Psoas muscle (tissue), 8 donors: ENCODE measurements at places on chromosomes 2 and 18. TPM values are rescaled to one million over a fixed set of nuclear protein-coding genes. Genes with fewer than 3 reads are reported as not detected.

DNA sequence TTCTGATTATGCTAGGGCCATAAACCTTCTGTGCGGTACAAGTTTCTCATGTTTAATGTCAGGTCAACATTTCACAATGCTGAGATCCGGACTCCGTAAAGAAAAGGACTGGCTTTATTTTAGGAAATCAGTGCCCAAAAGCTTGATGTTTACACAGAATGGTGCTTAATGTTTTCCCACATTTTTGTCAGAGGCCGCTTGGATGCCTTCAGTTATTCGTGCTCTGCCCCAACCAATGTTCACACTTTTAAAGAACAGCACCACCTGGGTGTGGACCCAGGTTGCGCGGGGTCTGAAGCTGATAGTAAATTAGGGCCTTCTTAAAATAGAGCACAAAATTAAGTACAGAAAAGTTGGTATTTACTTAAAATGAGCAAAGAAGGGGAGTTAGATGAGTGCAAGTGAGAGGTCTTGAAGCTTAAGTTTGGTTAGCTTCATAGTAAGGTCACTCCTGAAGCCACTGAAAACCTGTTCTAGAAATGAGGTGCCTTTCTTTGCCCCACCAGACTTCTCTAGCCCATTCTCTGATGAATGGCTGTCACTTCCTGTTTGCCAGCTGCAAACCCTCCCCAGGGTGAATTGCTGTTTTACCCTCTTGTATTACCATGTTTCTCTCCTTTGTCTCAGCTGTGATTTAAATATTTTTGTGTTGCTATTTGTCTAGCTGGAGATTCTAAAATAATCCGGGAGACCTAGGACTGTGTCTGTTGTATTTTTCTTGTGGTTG, 20.5 kb downstream of the SLC3A1 start:
- no peaks in the 10 kb centered on the region for H3K27me3 ChIP-seq
- no peak for DNase-seq
- H3K4me1 ChIP-seq, result peaks cover 13% of the 10 kb centered on the region
- H3K4me3 ChIP-seq, result no peak overlapping the region

- H3K4me1 ChIP-seq, result no peaks in the 10 kb centered on the region
- no peak overlapping the region for H3K27ac ChIP-seq
- DNase-seq, result no peak
- H3K36me3 ChIP-seq, result no peaks in the 10 kb centered on the region
- no peak overlapping the region for H3K4me3 ChIP-seq
- H3K27me3 ChIP-seq, result no peaks in the 10 kb centered on the region
Measured at GRCh38 chr2:9093324-9093723, 89.8 kb upstream of the MBOAT2 start.

GRCh38 chr2:238255636-238256035, 15.8 kb upstream of the HES6 start:
- peaks cover 15% of the 10 kb centered on the region for H3K4me1 ChIP-seq
- H3K27me3 ChIP-seq, result no peaks in the 10 kb centered on the region
- H3K27ac ChIP-seq, result no peak overlapping the region
- peaks cover 99% of the 10 kb centered on the region for H3K36me3 ChIP-seq
- H3K4me3 ChIP-seq, result no peak overlapping the region

- DNase-seq, result no peak
- no peak overlapping the region for H3K4me3 ChIP-seq
- peak overlapping the region; percentile 33 for H3K27ac ChIP-seq
- no peaks in the 10 kb centered on the region for H3K27me3 ChIP-seq
- peaks cover 52% of the 10 kb centered on the region for H3K36me3 ChIP-seq
Measured at GRCh38 chr2:210459880-210460279, 16.7 kb downstream of the LANCL1 start.

DNA sequence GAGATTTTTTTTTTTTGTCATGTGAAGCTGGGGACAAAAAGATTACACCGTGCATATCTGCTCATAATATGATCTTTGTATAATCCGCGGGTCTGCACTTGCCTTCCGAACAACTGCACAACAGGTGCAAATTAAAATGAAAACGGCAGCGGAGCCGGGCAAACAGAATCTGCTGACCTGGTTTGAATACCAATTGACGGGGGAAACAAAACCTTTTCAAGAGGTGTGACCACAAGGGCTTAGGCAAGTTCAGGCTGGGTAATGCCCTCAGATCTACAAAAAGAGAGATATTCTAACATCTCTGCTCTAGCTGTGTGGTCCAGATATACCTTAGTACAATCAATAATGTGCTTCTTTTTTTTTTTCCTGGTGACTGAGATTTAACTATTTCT, 88.5 kb downstream of the ZEB2 start:
- DNase-seq, result no peak
- H3K4me1 ChIP-seq, result peaks cover 34% of the 10 kb centered on the region
- no peaks in the 10 kb centered on the region for H3K27me3 ChIP-seq
- H3K27ac ChIP-seq, result peak overlapping the region; percentile 79

- no peak overlapping the region for H3K4me3 ChIP-seq
- H3K4me1 ChIP-seq, result no peaks in the 10 kb centered on the region
- H3K27ac ChIP-seq, result no peak overlapping the region
- no peaks in the 10 kb centered on the region for H3K36me3 ChIP-seq
- DNase-seq, result no peak
Measured at GRCh38 chr18:67265464-67266245, 250.9 kb downstream of the DSEL start.

DNA sequence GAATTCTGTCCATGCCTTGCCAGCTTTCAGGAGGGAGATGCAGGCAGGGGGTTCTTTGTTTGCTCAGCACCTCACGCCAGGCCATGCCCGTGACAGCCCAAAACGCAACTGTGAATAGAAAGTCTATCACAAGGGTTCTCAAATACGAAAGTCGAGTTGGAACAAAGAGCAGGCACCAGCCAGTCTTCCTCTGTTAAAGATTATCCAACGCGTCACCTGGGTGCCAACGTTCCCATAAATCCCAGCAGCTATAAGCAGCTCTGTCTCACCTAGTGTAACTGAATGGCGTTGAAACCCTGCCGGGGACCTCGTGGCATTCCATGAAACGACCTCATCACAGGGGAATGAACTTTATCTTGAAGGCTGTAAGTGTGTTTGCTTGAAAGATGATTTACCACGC, 84.8 kb upstream of the GATA6 start:
- no peaks in the 10 kb centered on the region for H3K4me1 ChIP-seq
- no peaks in the 10 kb centered on the region for H3K36me3 ChIP-seq
- H3K27me3 ChIP-seq, result no peaks in the 10 kb centered on the region
- no peak overlapping the region for H3K27ac ChIP-seq
- H3K4me3 ChIP-seq, result no peak overlapping the region

- no peak for DNase-seq
- H3K4me3 ChIP-seq, result no peak overlapping the region
- H3K27ac ChIP-seq, result no peak overlapping the region
- no peaks in the 10 kb centered on the region for H3K27me3 ChIP-seq
- H3K4me1 ChIP-seq, result no peaks in the 10 kb centered on the region
Measured at GRCh38 chr2:67445652-67446268, 48.6 kb downstream of the ETAA1 start.

- peak within 1 kb of the TSS; percentile 78 for H3K27ac ChIP-seq
- peaks cover 82% of the 10 kb centered on the region for H3K27me3 ChIP-seq
- H3K36me3 ChIP-seq, result no peaks in the 10 kb centered on the region
- peak; percentile 42 for DNase-seq
- peak within 1 kb of the TSS; percentile 91 for H3K4me3 ChIP-seq
- peaks cover 14% of the 10 kb centered on the region for H3K4me1 ChIP-seq
Measured at GRCh38 chr2:199457147-199458008, at the start of gene SATB2. Gene SATB2 (minus strand): TSS chr2:199457939. CDS start chr2:199456037, 1,902 bp downstream.

DNA sequence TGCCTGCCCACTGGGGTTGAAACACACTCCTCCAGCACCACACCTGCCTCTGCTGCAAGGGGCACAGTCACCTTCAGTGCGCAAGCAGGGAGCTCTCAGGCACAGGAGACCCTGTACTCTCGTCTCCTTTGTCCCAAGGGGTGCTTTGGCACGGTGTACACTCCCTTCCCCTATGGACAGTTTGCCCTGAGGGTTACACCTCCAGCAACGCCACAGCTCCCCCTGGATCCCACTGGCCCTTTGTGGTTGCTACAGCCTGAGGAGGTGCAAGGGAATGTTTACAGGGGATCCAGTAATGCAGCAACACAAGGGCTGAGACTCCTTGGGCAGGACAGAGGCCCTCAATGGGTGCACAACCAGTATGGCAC, 45.2 kb upstream of the FAM117B start:
- no peak overlapping the region for H3K4me3 ChIP-seq
- H3K27me3 ChIP-seq, result no peaks in the 10 kb centered on the region
- H3K27ac ChIP-seq, result no peak overlapping the region

GRCh38 chr18:48886520-48887293, 64.1 kb downstream of the SMAD7 start:
- H3K4me3 ChIP-seq, result no peak overlapping the region
- peaks cover 6% of the 10 kb centered on the region for H3K4me1 ChIP-seq
- H3K36me3 ChIP-seq, result no peaks in the 10 kb centered on the region

- H3K4me1 ChIP-seq, result no peaks in the 10 kb centered on the region
- no peak overlapping the region for H3K4me3 ChIP-seq
- H3K36me3 ChIP-seq, result no peaks in the 10 kb centered on the region
- H3K27ac ChIP-seq, result no peak overlapping the region
- no peak for DNase-seq
- no peaks in the 10 kb centered on the region for H3K27me3 ChIP-seq
Measured at GRCh38 chr2:195818526-195818925, 161.5 kb downstream of the SLC39A10 start.

- H3K27ac ChIP-seq, result no peak overlapping the region
- no peaks in the 10 kb centered on the region for H3K4me1 ChIP-seq
- H3K36me3 ChIP-seq, result no peaks in the 10 kb centered on the region
- H3K27me3 ChIP-seq, result no peaks in the 10 kb centered on the region
- H3K4me3 ChIP-seq, result no peak overlapping the region
Measured at GRCh38 chr18:38879871-38880270, 1314.3 kb upstream of the CELF4 start.

DNA sequence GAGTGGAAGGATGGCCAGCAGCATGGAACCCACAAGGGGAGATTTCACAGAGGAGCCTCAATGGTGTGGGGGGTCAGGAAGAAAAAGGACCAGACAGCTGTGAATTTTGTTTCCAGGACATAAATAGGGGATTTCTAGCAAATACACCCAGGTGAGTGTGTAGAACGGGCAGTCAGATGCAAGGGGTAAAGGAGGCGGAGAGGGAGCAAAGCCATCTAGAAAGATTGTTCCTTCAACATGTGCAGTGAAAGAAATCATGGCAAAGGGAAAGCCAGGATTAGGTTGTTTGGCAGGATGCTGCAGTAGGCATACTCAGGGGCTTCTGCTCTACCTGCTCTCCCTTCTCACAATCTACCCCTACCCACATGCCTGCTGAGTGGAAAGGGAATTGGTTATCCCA, 119.4 kb upstream of the EPC2 start:
- DNase-seq, result no peak
- no peaks in the 10 kb centered on the region for H3K36me3 ChIP-seq
- H3K4me3 ChIP-seq, result no peak overlapping the region
- no peaks in the 10 kb centered on the region for H3K4me1 ChIP-seq
- no peaks in the 10 kb centered on the region for H3K27me3 ChIP-seq

GRCh38 chr2:112750560-112750843, 13.9 kb downstream of the CKAP2L start:
- no peak overlapping the region for H3K27ac ChIP-seq
- H3K27me3 ChIP-seq, result no peaks in the 10 kb centered on the region
- no peaks in the 10 kb centered on the region for H3K36me3 ChIP-seq
- no peaks in the 10 kb centered on the region for H3K4me1 ChIP-seq

DNA sequence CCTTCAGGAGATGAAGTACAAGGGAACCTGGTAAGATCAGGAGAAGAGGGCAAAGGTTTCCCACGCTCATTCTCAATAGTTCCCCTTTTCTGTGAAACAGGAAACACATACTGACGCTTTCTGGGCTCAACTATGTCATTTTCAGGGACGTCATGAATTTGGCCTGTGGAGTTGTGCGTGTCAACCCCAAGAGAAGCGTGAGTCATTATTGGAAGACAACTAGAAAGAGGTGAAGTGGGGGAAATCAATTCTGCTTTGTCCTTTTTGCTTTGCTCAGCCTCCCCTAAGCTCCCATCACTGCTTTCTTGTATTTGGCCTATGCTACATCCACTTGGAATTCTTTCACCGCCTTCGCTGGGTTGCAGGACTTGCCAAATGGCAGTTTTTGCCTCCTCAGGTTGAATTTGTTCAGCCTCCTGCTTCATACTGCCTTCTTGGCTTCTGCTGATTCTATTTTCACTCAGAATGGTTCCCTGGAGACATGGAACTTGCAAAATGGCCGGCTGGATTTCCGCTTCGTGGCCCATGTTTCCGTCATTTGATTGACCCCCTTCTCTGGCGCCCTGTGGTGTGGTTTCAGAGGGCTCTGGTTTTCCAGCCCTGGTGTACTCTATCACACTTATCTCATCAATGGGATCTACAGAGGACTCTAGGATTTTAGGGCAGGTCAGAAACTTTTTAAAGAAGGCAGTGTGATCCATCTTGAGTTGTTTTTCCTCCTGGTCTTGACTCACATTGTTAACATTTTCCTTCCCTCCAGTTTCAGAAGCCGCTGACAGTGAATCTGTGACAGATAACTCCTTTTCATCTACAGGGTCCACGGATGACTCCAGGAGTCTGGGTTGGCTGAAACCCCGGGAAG, 93.3 kb downstream of the ALPK2 start:
- peaks cover 10% of the 10 kb centered on the region for H3K4me1 ChIP-seq
- no peaks in the 10 kb centered on the region for H3K27me3 ChIP-seq
- H3K27ac ChIP-seq, result no peak overlapping the region

DNA sequence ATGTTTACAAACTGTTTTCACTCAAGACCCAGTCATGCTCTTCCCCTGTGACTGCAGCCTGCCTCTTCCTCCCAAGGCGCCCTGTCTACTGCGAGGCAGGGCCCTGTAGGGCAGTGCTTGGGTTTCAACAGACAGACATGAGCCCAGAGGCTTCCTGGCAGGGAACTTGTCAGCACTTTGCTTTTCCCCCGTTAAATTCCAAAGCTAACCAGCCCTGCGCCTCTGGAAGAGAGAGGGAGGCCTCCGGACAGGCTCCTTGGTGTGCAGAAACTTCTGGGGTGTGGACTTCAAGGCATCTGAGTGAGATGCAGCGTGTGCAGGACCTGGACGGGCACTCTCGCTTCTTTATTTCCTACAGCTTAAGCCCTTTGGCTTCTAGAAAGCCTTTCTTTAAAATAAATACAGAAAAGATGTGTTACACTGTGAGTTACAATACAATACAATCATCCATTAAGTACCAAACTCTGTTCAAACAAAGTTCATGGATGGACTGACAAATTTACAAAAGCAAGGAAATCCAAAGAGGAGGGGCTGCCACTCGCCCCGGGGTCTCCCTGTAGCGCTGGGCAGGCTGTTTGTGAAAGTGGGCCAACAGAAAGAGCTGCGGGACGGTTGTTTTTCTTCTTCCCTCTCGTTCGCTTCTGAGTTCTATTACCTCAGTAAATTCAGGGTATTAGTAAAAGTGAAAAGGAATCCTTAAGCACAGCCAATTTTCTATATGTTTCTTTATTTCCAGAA, 8.8 kb upstream of the ZNF516 start:
- H3K4me1 ChIP-seq, result no peaks in the 10 kb centered on the region
- H3K36me3 ChIP-seq, result no peaks in the 10 kb centered on the region
- H3K27ac ChIP-seq, result no peak overlapping the region
- DNase-seq, result no peak
- no peaks in the 10 kb centered on the region for H3K27me3 ChIP-seq

The CNTNAP5 gene
- not detected for total RNA-seq

The FZD7 gene
- 32.1 TPM for total RNA-seq

The EVA1A gene
- total RNA-seq, result 0.91 TPM

The C2orf78 gene
- not detected for total RNA-seq

The LOXHD1 gene
- 0.11 TPM for total RNA-seq

The PASK gene
- total RNA-seq, result 0.71 TPM

The APCDD1 gene
- 1.4 TPM for total RNA-seq

The MFSD2B gene
- total RNA-seq, result 0.28 TPM

The NEU2 gene
- not detected for total RNA-seq

The OBSL1 gene
- total RNA-seq, result 82.6 TPM

The SP9 gene
- total RNA-seq, result 0.58 TPM
